ENCODE measurements at places on chromosomes 4 and X. TPM values are rescaled to one million over a fixed set of nuclear protein-coding genes. Genes with fewer than 3 reads are reported as not detected.

- H3K4me1 ChIP-seq: no peaks in the 10 kb centered on the region
- no peak for DNase-seq
- H3K27ac ChIP-seq: no peak overlapping the region
- H3K4me3 ChIP-seq: no peak overlapping the region
Measured at GRCh38 chrX:85140964-85141363, 102.6 kb downstream of the SATL1 start.

DNA sequence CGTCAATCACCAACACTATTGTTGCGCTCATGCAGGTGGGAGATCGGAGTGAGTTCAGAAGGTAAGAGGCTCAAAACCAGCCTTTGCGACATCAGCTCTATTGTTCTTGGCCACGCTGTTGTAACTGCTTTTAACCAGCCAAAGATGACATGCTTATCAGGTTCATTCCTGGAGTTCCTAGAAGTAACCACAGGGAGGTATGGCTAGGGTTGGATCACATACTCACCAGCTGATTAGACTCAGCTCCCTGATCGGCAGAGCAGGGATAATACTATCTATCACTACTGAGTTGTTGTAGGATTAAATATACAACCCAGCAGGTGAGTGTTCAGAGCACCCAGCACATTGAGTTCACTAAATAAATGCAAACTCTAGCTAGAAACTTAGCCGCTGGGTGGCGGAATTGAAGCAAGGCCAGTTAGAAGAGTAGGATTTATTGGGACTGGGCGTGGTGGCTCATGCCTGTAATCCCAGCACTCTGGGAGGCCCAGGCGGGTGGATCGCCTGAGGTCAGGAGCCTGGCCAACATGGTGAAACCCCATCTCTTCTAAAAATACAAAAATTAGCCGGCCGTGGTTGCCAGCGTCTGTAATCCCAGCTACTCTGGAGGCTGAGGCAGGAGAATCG is 12.4 kb downstream of the SLC34A2 start:
- H3K27ac ChIP-seq: no peak overlapping the region
- H3K36me3 ChIP-seq: no peaks in the 10 kb centered on the region
- DNase-seq: no peak
- H3K4me1 ChIP-seq: no peaks in the 10 kb centered on the region
- no peak overlapping the region for H3K4me3 ChIP-seq

- no peak overlapping the region for H3K27ac ChIP-seq
- H3K36me3 ChIP-seq: no peaks in the 10 kb centered on the region
- H3K4me1 ChIP-seq: no peaks in the 10 kb centered on the region
- no peaks in the 10 kb centered on the region for H3K27me3 ChIP-seq
- DNase-seq: no peak
Measured at GRCh38 chr4:155618183-155618838, 48.3 kb upstream of the GUCY1A1 start.

DNA sequence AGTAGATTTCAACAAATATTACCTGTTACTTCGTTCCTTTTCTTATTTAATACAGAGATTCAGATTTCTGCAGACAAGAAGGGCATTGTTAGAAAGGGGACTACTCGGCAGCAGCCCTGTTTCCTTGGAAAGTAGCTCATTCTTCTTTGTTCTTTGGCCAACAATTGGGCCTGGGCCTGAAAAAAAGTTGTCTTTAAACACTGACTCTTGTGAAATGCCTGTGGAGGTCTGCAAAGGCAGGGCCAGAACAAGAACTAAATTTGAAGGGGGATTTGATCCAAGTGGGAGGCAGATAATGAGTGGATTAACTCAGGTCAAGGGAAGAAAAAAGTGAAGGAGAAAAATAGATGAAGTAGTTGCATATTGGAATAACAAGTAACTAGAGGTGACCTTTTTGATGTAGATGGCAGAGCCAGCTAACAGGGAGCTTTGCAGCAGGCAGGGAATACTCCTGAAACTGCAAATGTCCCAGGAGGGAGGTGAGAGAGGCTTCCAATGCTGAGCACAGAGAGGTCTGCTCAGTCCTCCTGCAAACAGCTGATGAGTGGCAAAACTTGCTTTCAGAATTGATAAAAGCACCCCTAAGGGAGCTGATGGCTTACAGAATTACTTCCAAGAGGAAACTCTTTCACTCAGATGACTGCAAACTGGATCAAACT is 393.2 kb upstream of the HS3ST1 start:
- H3K27ac ChIP-seq: no peak overlapping the region
- H3K27me3 ChIP-seq: no peaks in the 10 kb centered on the region
- H3K4me3 ChIP-seq: no peak overlapping the region
- DNase-seq: no peak

DNA sequence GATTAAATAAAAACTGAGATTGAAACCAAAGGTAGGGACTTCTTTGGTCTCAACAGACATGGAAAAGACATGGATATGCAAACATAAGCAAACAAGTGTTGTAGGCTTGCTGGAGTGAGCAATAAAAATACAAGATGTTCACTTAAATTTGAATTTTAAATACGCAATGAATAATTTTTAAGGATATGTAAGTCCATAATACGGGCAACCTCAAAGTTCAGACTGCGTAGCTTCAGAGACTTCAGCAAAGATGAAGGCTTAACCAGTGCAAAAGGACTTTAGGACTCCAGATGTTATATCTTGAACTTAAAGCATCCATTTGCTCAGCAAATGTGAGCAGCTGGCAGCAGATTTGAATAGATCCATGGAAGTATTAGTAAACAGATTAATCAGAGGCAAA is 549.3 kb downstream of the ARAP2 start:
- no peak overlapping the region for H3K4me3 ChIP-seq
- no peak overlapping the region for H3K27ac ChIP-seq
- no peaks in the 10 kb centered on the region for H3K4me1 ChIP-seq
- no peaks in the 10 kb centered on the region for H3K36me3 ChIP-seq

GRCh38 chr4:181687116-181687515 is 556.1 kb upstream of the TENM3 start:
- H3K27me3 ChIP-seq: no peaks in the 10 kb centered on the region
- H3K36me3 ChIP-seq: no peaks in the 10 kb centered on the region
- no peak overlapping the region for H3K27ac ChIP-seq
- no peaks in the 10 kb centered on the region for H3K4me1 ChIP-seq
- DNase-seq: no peak
- H3K4me3 ChIP-seq: no peak overlapping the region

GRCh38 chr4:174859904-174860303 is 30.9 kb upstream of the GLRA3 start:
- no peaks in the 10 kb centered on the region for H3K27me3 ChIP-seq
- no peak overlapping the region for H3K4me3 ChIP-seq
- no peak overlapping the region for H3K27ac ChIP-seq
- H3K36me3 ChIP-seq: no peaks in the 10 kb centered on the region
- no peak for DNase-seq

DNA sequence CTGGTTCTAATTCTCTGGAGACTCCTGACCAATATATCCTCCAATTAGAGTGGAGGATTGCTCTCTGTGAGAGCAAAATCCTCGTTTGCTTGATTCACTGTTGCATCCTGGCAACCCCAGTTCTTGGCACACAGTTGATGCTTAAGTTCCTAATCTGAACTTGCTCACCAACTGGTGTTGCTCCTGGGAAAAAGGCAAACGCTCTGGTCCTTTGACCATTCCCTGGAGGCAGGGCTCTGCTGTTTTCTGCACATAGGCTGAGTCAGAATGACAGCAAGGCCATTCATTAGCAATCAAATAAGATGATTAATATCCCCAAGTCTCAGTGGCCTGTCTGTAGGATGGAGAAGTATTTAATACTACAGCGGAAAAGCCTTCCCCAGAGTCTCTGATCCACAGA is 172.7 kb upstream of the TBC1D9 start:
- H3K36me3 ChIP-seq: no peaks in the 10 kb centered on the region
- no peak for DNase-seq
- H3K4me1 ChIP-seq: no peaks in the 10 kb centered on the region
- H3K4me3 ChIP-seq: no peak overlapping the region

- H3K27ac ChIP-seq: no peak overlapping the region
- no peak overlapping the region for H3K4me3 ChIP-seq
Measured at GRCh38 chr4:80188801-80189458, 8.4 kb upstream of the PRDM8 start.

EOLA2 gene
- 21.5 TPM for total RNA-seq

IGSF1 gene
- 1.7 TPM for total RNA-seq

MAGEA12 gene
- total RNA-seq: not detected

GPM6B gene
- 1.2 TPM for total RNA-seq

UBA1 gene
- total RNA-seq: 49.0 TPM

HTRA3 gene
- total RNA-seq: 3.8 TPM

EXOC1L gene
- total RNA-seq: not detected

Data from pancreas (tissue), 10 donors.